ENCODE measurements at places on chromosomes 6 and 20. TPM values are rescaled to one million over a fixed set of nuclear protein-coding genes. Genes with fewer than 3 reads are reported as not detected.

The TSBP1 gene
- total RNA-seq, result not detected

The NINL gene
- total RNA-seq, result 2.1 TPM

The TRIM15 gene
- 1.1 TPM for total RNA-seq

The ITPA gene
- total RNA-seq, result 55.8 TPM

The PI16 gene
- 2.1 TPM for total RNA-seq

The SNX9 gene
- total RNA-seq, result 37.4 TPM

The CGA gene
- total RNA-seq, result 1.4 TPM

The PERP gene
- 1,784 TPM for total RNA-seq

The DEFB132 gene
- total RNA-seq, result not detected

The C20orf202 gene
- total RNA-seq, result not detected

The HLA-DQA2 gene
- 7.2 TPM for total RNA-seq

The ZHX3 gene
- 33.1 TPM for total RNA-seq

The FAM83C gene
- 72.1 TPM for total RNA-seq

Data from lower leg skin (tissue), 4 donors.